DMS153 (cell line): ENCODE measurements at places on chromosomes 13 and 19.

DNA sequence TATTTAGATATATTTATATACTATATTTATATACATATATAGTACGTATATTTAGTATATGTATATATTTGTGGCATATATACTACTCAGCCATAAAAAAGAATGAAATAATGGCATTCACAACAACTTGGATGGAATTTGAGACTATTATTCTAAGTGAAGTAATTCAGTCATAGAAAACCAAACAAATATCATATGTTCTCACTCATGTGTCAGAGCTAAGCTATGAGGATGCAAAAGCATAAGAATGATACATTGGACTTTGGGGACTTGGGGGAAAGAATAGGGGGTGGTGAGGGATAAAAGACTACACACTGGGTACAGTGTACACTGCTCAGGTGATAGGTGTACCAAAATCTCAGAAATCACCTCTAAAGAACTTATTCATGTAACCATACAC, 1015.7 kb downstream of the EFNB2 start:
- DNase-seq: no peak

DNA sequence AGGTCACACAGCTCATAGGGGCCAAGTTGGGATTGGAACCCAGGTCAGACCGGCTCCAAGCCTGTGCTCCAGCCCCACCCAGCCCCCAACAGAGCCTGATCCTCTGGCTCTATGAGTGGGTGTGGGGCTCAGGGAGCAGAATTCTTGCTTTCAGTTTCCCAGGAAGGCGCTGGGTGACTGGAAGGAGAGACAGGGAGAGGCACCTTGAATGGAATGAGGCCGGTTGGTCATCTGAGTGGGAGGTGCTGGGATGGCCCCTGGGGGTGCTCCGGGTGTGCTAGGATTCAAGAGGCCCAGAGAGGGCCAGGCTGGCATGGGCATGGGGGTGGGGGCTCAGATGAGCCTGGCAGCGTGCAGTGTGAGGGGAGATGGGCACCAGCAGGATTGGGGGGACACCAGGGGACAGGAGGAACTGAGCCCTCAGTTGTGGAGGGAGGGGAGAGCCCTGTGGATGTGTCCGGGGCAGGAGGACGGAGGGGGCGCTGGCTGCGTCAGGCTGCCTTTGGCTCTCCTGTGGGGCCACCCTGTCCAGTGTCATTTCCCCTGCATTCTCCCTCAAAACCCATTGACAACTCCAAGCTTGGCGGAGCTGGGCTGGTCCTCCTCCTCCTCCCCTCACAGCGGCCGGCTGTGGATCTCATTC, 31.2 kb upstream of the ANKRD10 start:
- no peak for DNase-seq

GRCh38 chr19:46639358-46640182, 3.6 kb upstream of the GNG8 start:
- DNase-seq: no peak

GRCh38 chr13:99972190-99972731, 694 bp upstream of the ZIC5 start:
- no peak for DNase-seq

DNA sequence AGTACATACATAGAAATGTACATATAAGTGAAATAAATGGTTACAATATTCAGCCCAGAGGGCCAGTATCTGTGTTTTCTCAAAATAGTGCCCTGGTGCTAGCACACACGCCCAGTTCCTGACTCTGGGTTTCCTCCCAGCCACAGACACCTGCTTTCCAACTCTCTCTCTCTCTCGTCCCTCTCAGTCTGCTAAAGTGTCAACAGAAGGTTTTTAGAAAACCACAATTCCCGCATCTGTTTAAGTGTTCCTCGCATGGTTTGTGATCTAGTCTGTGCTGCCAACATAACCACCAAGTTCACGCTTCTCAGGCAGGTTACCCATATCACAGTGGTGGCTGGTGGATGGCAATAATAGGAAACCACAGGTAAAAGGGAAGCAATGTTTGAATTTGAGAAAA, 17.8 kb upstream of the UPF3A start:
- no peak for DNase-seq

DNA sequence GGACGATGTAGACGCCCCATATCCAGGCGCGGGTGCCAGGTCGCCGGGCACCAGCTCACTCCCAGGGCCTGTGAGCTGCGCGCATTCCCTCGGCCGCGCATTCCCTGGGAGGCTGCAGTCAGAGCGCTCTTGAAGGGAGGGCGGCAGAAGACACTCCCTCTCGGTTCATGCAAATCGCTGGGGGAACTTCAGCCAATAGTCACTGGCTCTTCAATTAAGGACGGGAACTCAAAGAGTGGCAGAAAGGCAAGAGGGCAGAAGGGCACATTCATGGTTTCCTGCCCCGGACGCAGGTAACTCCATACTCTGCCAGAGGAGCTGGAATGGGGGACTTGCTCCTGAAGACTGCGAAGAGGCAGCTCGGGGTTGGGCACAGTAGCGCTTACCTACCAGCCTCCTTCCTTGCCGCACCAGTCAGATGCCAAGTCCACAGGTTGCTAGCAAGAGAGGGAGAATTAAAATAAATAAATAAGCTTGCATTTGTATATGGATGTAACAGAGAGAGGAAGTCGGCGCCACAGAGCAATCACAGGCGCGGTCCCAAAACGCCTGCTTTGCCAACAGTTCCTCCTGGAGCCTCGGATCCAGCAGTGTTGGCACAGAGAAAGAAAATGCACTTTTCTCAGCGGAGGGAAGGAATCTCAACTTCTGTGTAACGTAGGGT, 459 bp downstream of the PCDH20 start:
- peak; percentile 81 for DNase-seq

DNA sequence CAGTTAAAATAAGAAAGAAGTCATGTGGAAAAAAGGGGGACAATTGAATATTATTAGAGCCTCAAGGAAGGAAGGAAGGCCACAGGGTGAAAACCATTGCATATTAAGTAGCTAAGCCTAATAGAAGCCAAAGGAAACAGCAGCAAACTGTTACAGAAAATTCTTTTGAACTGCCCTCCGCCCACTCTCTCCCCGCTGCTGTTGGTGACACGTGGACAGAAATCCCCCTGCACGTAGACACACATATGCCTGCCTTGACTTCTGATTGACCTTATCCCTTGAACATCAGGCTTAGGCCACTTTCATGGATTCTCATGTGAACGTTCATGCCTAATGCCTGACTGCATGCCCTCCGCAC, 229.1 kb downstream of the KCNRG start:
- no peak for DNase-seq

GRCh38 chr19:47357788-47358680, 8.9 kb downstream of the DHX34 start:
- no peak for DNase-seq
